Fibroblast of villous mesenchyme (primary cell): ENCODE measurements at places on chromosomes 2 and 18. TPM values are rescaled to one million over a fixed set of nuclear protein-coding genes. Genes with fewer than 3 reads are reported as not detected.

Gene UGT1A6
- not detected in 2 replicates for total RNA-seq

Gene ZAP70
- not detected in 2 replicates for total RNA-seq

Gene CFAP65
- not detected in 2 replicates for total RNA-seq

Gene CD8A
- not detected in 2 replicates for total RNA-seq

Gene POTEC
- under 0.01 TPM in 1 of 2 replicates, not detected in the other for total RNA-seq

Gene FOXD4L1
- under 0.01 TPM in 1 of 2 replicates, not detected in the other for total RNA-seq

Gene KATNAL2
- total RNA-seq: 1.3 and 2.9 TPM in 2 replicates

Gene CNDP1
- not detected in 2 replicates for total RNA-seq

Gene RETREG2
- total RNA-seq: 57.4 and 62.5 TPM in 2 replicates

Gene C2orf80
- not detected in 2 replicates for total RNA-seq

Gene VWC2L
- under 0.01 TPM in 1 of 2 replicates, not detected in the other for total RNA-seq

Gene LIMS3
- 5.8 and 14.2 TPM in 2 replicates for total RNA-seq

Gene RNF144A
- 4.3 and 7.7 TPM in 2 replicates for total RNA-seq

Gene NIF3L1
- 22.9 and 30.2 TPM in 2 replicates for total RNA-seq

Gene KIF1A
- not detected in 2 replicates for total RNA-seq

Gene ELAC1
- 7.4 and 8.6 TPM in 2 replicates for total RNA-seq

Gene RAB10
- 103 and 128 TPM in 2 replicates for total RNA-seq

Gene ADGRF3
- under 0.01 TPM in 2 replicates for total RNA-seq

Gene POTEJ
- not detected in 2 replicates for total RNA-seq

Gene APOB
- total RNA-seq: under 0.01 TPM in 2 replicates

Gene ZEB2
- 40.6 and 50.1 TPM in 2 replicates for total RNA-seq

Gene AFTPH
- total RNA-seq: 26.4 and 40.2 TPM in 2 replicates

Gene TCF23
- total RNA-seq: not detected in 2 replicates

Gene OTOS
- total RNA-seq: not detected in 2 replicates

Gene BMP10
- not detected in 2 replicates for total RNA-seq

Gene CAPN14
- total RNA-seq: under 0.01 TPM in 2 replicates

Gene NGEF
- total RNA-seq: under 0.01 and 0.86 TPM in 2 replicates
